ENCODE measurements at places on chromosomes 6 and 20.

DNA sequence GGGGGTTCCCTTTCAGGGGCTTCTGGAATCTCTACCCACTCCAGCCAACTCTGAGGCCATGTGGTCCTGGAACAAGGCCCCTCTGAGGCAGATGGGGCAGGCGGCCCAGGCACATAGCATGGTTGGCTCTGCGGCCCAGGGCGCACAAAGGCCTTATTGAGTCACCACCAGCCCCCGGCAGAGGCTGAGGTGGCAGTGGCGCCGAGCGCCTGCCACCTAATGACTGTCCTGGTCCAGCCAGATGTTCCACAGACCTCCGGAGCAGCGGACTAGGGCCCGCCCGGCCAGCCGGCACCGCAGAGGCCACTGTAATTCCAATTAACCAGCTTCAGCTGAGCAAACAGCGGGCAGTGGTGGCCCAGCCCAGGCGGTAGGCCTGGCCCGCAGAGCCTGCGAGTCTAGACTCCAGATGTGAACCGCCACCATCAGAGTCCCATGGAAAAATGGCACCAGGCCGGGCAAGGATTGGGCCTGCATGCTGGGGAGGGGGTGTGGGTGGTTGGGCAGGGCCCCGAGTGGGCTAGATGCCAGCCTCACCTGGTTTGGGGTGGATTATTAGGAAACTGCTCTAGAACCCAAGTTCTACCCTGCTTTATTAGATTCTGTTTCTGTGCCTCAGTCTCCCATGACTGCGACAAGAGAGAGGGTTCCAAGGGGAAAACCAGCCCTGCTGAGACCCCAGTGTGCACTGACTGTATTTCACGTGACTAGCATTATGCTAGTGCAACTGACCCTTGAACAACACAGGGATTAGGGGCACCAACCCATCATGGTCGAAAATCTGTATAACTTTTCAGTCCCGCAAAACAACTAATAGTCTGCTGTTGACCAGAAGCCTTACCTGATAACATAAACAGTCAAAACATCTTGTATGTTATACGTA, 34.1 kb upstream of the ID1 start:
- peak overlapping the region; percentile 93 for H3K4me3 ChIP-seq
- H3K4me1 ChIP-seq: peaks cover 38% of the 10 kb centered on the region
- DNase-seq: no peak
- H3K27ac ChIP-seq: no peak overlapping the region
- H3K36me3 ChIP-seq: no peaks in the 10 kb centered on the region

DNA sequence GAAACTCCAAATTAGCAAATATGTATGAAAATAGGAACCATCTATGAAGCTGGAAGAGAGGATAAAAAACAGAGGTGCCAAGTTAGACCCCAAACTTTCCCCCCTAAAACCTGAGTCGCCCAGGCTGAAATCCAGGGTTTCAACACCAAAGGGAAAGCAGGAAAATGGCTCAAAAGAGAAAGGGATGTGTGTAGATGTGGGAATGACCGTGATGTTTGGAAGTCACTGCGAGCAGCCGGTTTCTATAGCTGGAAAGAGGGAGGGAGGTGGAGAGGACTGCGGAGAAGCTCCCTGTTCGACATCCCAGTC, 4.5 kb downstream of the RING1 start:
- H3K27me3 ChIP-seq: peaks cover 30% of the 10 kb centered on the region

GRCh38 chr6:159169557-159170332, 545 bp downstream of the FNDC1 start:
- no peak overlapping the region for H3K27ac ChIP-seq
- DNase-seq: peak; percentile 20
- no peaks in the 10 kb centered on the region for H3K36me3 ChIP-seq

DNA sequence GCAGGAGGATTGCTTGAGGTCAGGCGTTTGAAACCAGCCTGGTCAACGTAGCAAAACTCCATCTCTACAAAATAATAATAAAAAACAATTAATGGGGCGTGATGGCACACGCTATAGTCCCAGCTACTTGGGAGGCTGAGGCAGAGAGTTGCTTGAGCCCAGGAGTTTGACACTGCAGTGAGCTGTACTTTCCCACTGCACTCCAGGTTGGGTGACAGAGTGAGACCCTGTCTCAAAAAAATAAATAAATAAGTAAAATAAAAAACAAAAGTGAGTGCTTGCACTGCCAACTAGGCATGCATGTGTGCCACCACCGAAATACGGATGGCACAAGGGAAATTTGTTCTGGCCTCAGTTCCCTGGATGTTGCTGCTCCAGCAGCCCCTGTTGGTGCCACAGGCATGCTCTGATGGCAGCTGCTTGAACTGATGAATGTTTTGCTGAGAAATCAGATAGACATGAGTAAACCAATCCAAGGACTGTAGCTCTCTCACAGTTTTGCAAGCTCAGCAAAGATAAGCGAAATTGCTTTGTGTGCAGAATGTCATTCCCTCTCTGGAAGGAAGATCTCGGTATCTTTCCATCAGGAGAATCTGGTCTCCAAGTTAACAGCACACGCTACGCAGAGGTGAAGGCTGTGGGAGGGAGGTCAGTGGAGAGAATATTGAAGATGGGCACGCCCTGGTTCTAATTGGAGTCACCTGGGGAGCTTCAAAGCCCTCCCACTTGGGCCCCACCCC, 188.0 kb upstream of the SLC24A3 start:
- peaks cover 5% of the 10 kb centered on the region for H3K27me3 ChIP-seq
- H3K4me3 ChIP-seq: no peak overlapping the region
- no peaks in the 10 kb centered on the region for H3K36me3 ChIP-seq
- H3K4me1 ChIP-seq: no peaks in the 10 kb centered on the region
- DNase-seq: no peak

DNA sequence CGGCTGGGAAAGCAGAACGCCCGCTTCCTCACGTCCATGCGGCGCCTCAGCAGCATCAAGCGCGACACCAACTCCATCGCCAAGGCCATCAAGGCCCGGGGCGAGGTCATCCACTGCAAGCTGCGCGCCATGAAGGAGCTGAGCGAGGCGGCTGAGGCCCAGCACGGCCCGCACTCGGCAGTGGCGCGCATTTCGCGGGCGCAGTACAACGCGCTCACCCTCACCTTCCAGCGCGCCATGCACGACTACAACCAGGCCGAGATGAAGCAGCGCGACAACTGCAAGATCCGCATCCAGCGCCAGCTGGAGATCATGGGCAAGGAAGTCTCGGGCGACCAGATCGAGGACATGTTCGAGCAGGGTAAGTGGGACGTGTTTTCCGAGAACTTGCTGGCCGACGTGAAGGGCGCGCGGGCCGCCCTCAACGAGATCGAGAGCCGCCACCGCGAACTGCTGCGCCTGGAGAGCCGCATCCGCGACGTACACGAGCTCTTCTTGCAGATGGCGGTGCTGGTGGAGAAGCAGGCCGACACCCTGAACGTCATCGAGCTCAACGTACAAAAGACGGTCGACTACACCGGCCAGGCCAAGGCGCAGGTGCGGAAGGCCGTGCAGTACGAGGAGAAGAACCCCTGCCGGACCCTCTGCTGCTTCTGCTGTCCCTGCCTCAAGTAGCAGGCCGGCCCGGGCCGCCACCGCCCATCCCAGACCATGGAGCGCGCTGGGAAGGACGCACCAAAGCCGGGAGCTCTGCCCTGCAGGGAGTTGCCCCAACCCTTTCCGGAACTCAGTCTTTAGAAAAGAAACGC, 36.7 kb downstream of the STX11 start:
- no peak overlapping the region for H3K27ac ChIP-seq
- no peak overlapping the region for H3K4me3 ChIP-seq
- H3K27me3 ChIP-seq: no peaks in the 10 kb centered on the region

DNA sequence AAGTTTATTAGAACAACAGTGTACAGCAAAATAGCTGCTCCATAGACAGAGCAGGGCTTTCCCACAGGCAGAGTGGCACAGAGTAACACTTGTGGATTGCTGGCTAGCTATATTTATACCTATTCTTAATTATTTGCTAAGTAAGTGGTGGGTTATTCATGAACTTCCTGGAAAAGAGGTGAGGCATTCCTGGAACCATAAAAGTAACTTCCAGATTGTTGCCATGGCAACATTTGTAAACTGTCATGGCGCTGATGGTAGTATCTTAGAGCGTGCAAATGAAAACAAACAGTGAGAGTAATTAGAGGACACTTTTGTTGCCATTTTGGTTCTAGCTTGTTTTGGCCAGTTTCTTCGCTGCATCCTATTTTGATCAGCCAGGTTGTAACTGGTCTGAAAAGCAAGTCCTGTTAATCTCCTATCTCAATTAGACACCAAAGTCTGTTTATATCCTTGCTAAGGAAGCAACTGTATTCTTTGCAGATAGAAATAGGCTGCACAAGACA, 23.9 kb downstream of the DEFB114 start:
- H3K4me1 ChIP-seq: no peaks in the 10 kb centered on the region
- no peak for DNase-seq
- no peak overlapping the region for H3K4me3 ChIP-seq
- no peaks in the 10 kb centered on the region for H3K27me3 ChIP-seq
- H3K36me3 ChIP-seq: peaks cover 3% of the 10 kb centered on the region
